ENCODE measurements at places on chromosomes 11 and 22. TPM values are rescaled to one million over a fixed set of nuclear protein-coding genes. Genes with fewer than 3 reads are reported as not detected.

Gene SAA4
- total RNA-seq = not detected

Gene AGBL2
- total RNA-seq = 0.17 TPM

Gene BBOX1
- not detected for total RNA-seq

Gene MCHR1
- total RNA-seq = not detected
